ENCODE measurements at places on chromosomes 2 and 18. TPM values are rescaled to one million over a fixed set of nuclear protein-coding genes. Genes with fewer than 3 reads are reported as not detected.

DNA sequence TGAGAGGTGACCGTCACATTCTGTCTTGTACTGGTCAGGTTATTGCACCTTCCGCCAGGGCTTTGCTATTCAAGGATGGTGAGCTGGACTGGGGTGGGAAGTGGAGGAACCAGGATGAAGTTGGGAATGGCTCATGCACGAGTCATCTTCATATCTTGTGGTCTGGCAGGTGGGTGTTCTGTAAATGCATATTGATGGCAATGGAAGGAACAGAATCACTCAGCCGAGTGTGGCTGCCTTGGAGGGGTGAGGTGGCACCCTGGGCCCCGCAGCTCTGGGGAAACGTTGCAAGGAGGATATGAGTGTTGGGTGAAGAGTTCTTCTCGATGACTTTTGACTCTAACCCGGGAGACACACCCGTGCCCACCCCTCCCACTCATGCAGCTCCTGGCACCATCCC is 1.2 kb downstream of the NEU2 start:
- peak; percentile 61 for DNase-seq
- H3K4me1 ChIP-seq = peaks cover 11% of the 10 kb centered on the region
- no peaks in the 10 kb centered on the region for H3K27me3 ChIP-seq
- no peak overlapping the region for H3K4me3 ChIP-seq
- H3K36me3 ChIP-seq = no peaks in the 10 kb centered on the region

GRCh38 chr2:57597940-57598339 is 448.7 kb upstream of the VRK2 start:
- H3K4me3 ChIP-seq = no peak overlapping the region
- no peaks in the 10 kb centered on the region for H3K4me1 ChIP-seq
- DNase-seq = no peak
- H3K27me3 ChIP-seq = no peaks in the 10 kb centered on the region
- no peaks in the 10 kb centered on the region for H3K36me3 ChIP-seq

DNA sequence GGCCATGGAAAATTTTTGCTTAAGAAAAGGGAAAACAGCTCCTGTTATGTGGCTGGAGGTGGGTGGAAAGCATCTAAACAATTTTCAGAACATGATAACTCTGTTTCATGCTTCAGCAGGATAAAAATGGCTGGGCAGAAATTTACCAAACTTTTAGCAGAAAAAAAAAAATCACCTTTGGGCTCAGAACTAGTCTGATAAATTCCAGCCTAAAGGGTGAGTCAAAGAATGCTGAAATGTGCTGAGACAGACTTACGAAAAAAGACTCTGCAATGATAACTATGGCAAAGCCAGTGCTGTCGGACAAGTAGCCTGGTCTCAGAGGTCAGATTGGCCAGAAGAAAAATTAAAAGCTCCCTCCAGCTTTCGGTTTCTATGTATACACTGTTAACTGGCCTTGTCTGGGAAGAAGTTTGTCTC is 123.6 kb downstream of the LRATD1 start:
- no peak overlapping the region for H3K4me3 ChIP-seq
- no peak overlapping the region for H3K27ac ChIP-seq
- DNase-seq = no peak

GRCh38 chr2:234191819-234192407 is 141.4 kb downstream of the SPP2 start:
- H3K27me3 ChIP-seq = peaks cover 1% of the 10 kb centered on the region
- H3K4me3 ChIP-seq = no peak overlapping the region
- peaks cover 2% of the 10 kb centered on the region for H3K36me3 ChIP-seq

DNA sequence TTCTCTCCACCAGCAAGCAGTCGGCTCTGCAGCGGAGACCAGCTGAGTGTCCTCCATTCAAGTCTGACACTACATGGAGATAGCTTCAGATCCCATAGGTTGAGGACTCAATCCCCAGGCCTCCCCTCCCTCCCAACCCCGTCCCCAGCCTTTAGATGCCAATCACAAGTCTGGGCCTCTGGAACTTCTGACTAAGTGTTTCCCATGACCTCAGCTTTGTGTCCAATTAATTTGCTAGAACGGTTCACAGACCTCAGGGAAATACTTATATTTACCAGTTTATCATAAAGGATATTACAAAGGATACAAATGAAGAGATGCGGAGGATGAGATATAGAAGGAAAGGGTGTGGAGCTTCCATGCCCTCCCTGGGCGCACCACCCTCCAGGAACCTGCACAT is 77.4 kb downstream of the MERTK start:
- H3K4me3 ChIP-seq = no peak overlapping the region
- H3K36me3 ChIP-seq = peaks cover 5% of the 10 kb centered on the region
- no peak overlapping the region for H3K27ac ChIP-seq
- peaks cover 13% of the 10 kb centered on the region for H3K27me3 ChIP-seq
- peaks cover 22% of the 10 kb centered on the region for H3K4me1 ChIP-seq

GRCh38 chr18:50558948-50559751 is 737 bp upstream of the MAPK4 start:
- H3K27me3 ChIP-seq = peaks cover 61% of the 10 kb centered on the region
- H3K4me3 ChIP-seq = peak overlapping the region; percentile 14
- no peaks in the 10 kb centered on the region for H3K36me3 ChIP-seq
- peaks cover 4% of the 10 kb centered on the region for H3K4me1 ChIP-seq
- no peak overlapping the region for H3K27ac ChIP-seq

The UGT1A5 gene
- total RNA-seq = not detected

- H3K27me3 ChIP-seq = peaks cover 2% of the 10 kb centered on the region
- no peaks in the 10 kb centered on the region for H3K4me1 ChIP-seq
- H3K4me3 ChIP-seq = no peak overlapping the region
- H3K27ac ChIP-seq = no peak overlapping the region
These were observed 105.0 kb downstream of the LTBP1 start for GRCh38 chr2:33051586-33052360.

GRCh38 chr2:21276163-21276562 is 152.4 kb downstream of the TDRD15 start:
- no peak overlapping the region for H3K27ac ChIP-seq
- DNase-seq = no peak
- H3K4me3 ChIP-seq = no peak overlapping the region
- H3K4me1 ChIP-seq = no peaks in the 10 kb centered on the region

GRCh38 chr2:102000813-102001766 is 9.3 kb downstream of the IL1R2 start:
- peaks cover 4% of the 10 kb centered on the region for H3K36me3 ChIP-seq
- H3K4me3 ChIP-seq = peak overlapping the region; percentile 67
- peaks cover 8% of the 10 kb centered on the region for H3K27me3 ChIP-seq
- DNase-seq = peak; percentile 61
- H3K4me1 ChIP-seq = peaks cover 36% of the 10 kb centered on the region

DNA sequence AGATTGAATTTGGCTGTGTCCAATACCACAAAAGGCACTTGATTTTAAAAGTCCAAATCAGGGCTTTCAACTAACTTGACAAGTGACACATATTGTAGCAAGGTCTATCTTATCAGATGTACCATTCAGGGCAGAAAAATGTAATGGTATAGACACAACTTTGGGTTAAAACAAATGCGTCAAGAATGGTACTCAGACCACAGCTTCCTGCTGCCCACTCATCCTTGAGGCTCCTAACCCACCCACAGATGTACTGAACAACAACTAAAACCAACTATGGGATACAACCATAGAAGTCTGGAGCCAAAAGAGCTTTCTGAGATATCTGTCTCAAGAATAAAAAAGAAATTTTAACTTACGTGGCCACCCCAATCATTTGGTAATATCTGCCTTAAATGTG is 105.2 kb downstream of the RBM43 start:
- H3K4me1 ChIP-seq = no peaks in the 10 kb centered on the region
- H3K27me3 ChIP-seq = peaks cover 21% of the 10 kb centered on the region
- H3K27ac ChIP-seq = no peak overlapping the region
- H3K36me3 ChIP-seq = no peaks in the 10 kb centered on the region

GRCh38 chr2:69721022-69721421 is 20.9 kb upstream of the ANXA4 start:
- H3K4me1 ChIP-seq = peaks cover 7% of the 10 kb centered on the region
- H3K36me3 ChIP-seq = no peaks in the 10 kb centered on the region
- no peak for DNase-seq
- H3K4me3 ChIP-seq = no peak overlapping the region
- H3K27me3 ChIP-seq = no peaks in the 10 kb centered on the region

GRCh38 chr2:8676191-8676920 is 5.5 kb upstream of the ID2 start:
- peaks cover 30% of the 10 kb centered on the region for H3K4me1 ChIP-seq
- no peak overlapping the region for H3K4me3 ChIP-seq
- H3K27ac ChIP-seq = no peak overlapping the region
- peaks cover 11% of the 10 kb centered on the region for H3K36me3 ChIP-seq

The FAM228A gene
- total RNA-seq = 0.17 TPM

- H3K27ac ChIP-seq = no peak overlapping the region
- DNase-seq = no peak
- no peak overlapping the region for H3K4me3 ChIP-seq
- H3K27me3 ChIP-seq = no peaks in the 10 kb centered on the region
These were observed 88.5 kb downstream of the ARMC9 start for GRCh38 chr2:231286964-231287363.

DNA sequence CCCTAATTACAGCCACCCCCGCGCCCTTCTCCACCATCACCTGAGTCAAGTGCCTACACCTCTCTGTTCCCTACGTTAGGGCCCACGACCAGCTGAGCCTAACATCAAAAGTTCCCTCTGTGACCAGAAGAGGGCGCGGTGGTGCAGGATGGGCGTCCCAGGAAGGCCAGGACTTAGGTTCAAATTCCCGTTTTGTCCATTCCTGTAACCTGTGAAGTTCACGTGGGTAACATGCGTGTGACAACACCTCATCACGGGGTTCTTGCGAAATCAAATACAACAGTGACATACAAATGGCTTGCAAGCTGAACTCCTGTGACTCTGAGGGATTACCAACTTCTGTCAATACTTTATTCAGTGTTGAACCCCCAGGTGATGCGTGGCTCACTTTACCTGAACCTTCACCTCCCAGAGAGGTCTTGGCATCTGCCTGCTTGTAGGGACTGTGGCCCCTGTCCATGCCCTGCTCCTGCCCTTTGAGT is 207.9 kb downstream of the ARL4C start:
- peaks cover 65% of the 10 kb centered on the region for H3K4me1 ChIP-seq
- H3K27me3 ChIP-seq = no peaks in the 10 kb centered on the region
- H3K36me3 ChIP-seq = no peaks in the 10 kb centered on the region
- H3K27ac ChIP-seq = peak overlapping the region; percentile 95
- peak; percentile 87 for DNase-seq
- peak overlapping the region; percentile 49 for H3K4me3 ChIP-seq

The PROC gene
- not detected for total RNA-seq
